ENCODE measurements at places on chromosomes 7 and 10.

GRCh38 chr7:128954150-128954549, 16.4 kb downstream of the IRF5 start:
- no peak for DNase-seq

- no peak for DNase-seq
These were observed 469.3 kb upstream of the COBL start for GRCh38 chr7:51785876-51786275.

DNA sequence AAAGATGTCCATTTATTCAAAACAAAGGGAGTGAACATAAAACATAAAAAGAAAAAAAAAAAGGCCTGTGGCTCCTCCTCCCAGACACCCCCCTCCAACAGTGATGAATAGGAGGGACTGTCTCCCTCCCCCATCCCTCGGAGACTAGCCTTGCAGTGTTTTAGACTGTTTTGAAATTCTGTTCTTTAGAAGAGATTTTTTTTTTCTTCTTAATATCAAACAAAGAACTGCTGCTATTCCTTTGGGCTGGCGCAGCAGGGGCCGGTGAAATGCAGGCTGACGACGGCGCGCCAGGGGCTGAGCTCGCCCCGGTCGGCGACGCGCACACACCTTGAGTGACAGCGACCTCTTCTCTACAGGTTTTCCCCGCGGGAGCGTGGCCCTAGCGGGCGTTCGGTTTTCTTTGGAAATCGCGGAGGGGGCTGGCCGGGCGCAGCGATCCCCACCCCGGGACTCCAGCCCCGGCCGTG, at the start of gene LANCL2:
Gene LANCL2 (plus strand): TSS at position 133 of the 470 bp plus-strand sequence. CDS start 689 bp downstream, outside the sequence.
- no peak for DNase-seq

DNA sequence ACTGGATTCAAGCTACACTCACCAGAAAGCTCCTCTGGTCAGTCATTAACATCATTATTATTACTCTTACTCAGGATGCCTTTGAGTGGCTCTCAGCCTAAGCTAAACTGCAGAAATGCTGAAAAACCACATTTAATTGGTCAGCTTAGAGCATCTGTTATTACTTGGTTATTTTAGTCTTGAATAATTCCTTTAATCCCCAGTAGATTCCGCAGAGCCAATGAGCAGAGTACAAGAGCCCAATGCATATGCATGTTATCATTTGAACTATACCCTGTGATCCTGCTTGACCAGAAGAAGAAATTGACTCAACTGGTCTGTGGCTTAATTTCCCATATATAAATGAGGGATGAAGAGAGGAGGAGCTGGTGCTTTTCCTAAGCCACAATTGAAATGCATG, 417.6 kb upstream of the C7orf33 start:
- no peak for DNase-seq

GRCh38 chr7:120961638-120962173, 11.1 kb downstream of the ING3 start:
- DNase-seq = no peak

- DNase-seq = no peak
These were observed 116.0 kb upstream of the PCGF5 start for GRCh38 chr10:91104193-91105041.

GRCh38 chr7:140153666-140154161, 23.1 kb downstream of the KDM7A start:
- no peak for DNase-seq

GRCh38 chr7:157785486-157786186, 448.8 kb downstream of the DNAJB6 start:
- DNase-seq = no peak

GRCh38 chr10:72331575-72332422, 22.9 kb downstream of the DNAJB12 start:
- DNase-seq = peak; percentile 95

- DNase-seq = peak; percentile 56
These were observed 139.4 kb downstream of the EPC1 start for GRCh38 chr10:32207544-32207943.

DNA sequence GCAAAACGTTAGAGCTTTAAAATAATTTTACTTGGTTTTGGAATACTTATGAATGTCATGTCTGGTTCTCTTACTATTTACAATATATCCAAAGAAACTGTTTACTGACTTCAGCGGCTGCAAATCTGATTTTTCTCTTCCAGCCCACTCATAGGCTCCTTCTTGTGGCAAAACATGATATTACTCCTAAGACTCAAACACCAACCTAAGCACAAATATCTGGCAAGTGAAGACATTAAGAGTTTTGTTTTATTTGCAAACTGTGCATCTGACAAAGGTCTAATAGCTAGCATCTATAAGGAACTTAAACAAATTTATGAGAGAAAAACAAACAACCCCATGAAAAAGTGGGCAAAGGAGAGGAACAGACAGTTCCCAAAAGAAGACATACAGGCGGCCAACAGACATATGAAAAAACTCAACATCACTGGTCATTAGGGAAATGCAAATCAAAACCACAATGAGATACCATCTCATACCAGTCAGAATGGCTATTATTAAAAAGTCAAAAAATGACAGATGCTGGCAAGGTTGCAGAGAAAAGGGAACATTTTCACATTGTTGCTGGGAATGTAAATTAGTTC, 20.3 kb upstream of the GJC3 start:
- DNase-seq = peak; percentile 52

- DNase-seq = no peak
These were observed 141.0 kb downstream of the PRKAG2 start for GRCh38 chr7:151735851-151736402.

GRCh38 chr7:81533426-81533825, 236.4 kb downstream of the HGF start:
- DNase-seq = no peak

- DNase-seq = no peak
These were observed 9.0 kb downstream of the MRPL43 start for GRCh38 chr10:100978121-100978900.

DNA sequence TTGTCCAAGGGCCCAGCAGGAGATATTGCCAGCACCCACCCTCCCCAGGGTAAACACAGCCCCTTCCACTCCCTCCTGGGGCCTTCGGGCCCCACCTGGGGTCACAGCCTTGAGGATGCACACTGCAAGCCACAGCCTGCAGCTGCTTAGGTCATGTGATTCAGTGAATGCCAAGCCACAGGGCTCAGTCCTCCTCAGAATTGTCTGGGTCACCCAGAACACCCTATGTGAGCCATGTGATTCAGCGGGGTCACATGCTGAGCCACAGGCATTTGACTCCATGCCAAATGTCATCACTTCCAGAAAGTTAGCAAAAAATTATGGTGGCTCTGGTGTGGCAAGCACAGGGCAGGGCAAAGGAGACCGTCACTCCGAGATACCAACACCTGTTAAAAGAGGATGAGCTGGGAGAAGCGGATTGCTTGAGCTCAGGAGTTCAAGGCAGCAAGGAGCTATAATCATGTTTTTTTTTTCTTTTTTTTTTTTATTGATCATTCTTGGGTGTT, 17.2 kb upstream of the PSAP start:
- DNase-seq = no peak

- no peak for DNase-seq
These were observed 39.6 kb downstream of the SORCS3 start for GRCh38 chr10:104680467-104681401.

- no peak for DNase-seq
These were observed 234.2 kb upstream of the LRRN3 start for GRCh38 chr7:110856704-110857103.

- no peak for DNase-seq
These were observed 69.7 kb upstream of the CAMK2B start for GRCh38 chr7:44395067-44395466.

- DNase-seq = no peak
These were observed 62.2 kb downstream of the CASD1 start for GRCh38 chr7:94571816-94572215.

GRCh38 chr10:48249763-48250351, 24.6 kb downstream of the FRMPD2 start:
- no peak for DNase-seq

- no peak for DNase-seq
These were observed 128.8 kb downstream of the LHPP start for GRCh38 chr10:124590216-124591122.

DNA sequence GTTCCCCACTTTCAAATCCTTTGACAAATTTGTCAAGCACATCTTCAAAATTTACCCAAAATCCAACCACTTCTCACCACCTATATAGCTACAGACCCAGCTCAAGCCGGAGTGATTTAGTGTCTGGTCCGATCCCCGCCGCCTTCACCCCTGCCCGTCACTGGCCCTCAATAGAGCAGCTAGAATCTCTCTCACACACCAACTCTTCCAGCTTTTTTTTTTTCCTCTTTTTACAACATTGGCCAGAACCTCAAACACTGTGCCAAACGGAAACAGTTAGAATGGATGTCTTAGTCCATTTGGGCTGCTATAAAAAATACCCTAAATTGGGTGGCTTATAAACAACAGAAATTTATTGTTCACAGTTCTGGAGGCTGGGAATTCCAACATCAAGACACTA, 41.1 kb upstream of the TMEM72 start:
- no peak for DNase-seq

GRCh38 chr7:159083698-159084068, 61.0 kb downstream of the VIPR2 start:
- no peak for DNase-seq

- no peak for DNase-seq
These were observed 160.6 kb upstream of the AOAH start for GRCh38 chr7:36884910-36885309.

All from KBM-7 (cell line).